ENCODE measurements at places on chromosomes 6 and 20.
A peak's percentile ranks its signal among the peaks of the same experiment; 100 is the strongest.

DNA sequence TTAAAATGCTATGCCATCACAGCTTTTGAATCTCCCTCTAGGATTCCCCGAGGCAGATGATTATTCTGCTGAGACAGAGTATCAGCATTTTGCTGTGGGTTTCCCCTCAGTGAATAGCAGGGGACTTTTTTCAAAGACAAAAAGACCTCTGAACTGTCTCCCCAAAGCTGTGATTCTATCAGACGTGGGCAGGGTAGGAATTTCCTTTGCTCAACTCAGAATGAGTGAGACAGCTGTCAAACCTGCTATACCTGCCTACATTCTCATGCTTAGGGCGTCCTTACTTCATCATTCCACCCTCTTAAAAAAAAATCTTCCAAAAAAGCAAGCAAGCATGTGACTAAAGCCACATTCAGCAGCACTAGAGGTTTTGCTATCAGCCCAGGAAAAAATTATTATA is 147.6 kb upstream of the FAM83B start:
- H3K4me1 ChIP-seq: no peaks in the 10 kb centered on the region
- no peak overlapping the region for H3K27ac ChIP-seq
- no peaks in the 10 kb centered on the region for H3K36me3 ChIP-seq

GRCh38 chr20:16517946-16518783 is 55.1 kb downstream of the KIF16B start:
- peak; percentile 14 for DNase-seq
- no peak overlapping the region for H3K4me3 ChIP-seq
- H3K27ac ChIP-seq: no peak overlapping the region
- no peaks in the 10 kb centered on the region for H3K36me3 ChIP-seq
- H3K4me1 ChIP-seq: no peaks in the 10 kb centered on the region

DNA sequence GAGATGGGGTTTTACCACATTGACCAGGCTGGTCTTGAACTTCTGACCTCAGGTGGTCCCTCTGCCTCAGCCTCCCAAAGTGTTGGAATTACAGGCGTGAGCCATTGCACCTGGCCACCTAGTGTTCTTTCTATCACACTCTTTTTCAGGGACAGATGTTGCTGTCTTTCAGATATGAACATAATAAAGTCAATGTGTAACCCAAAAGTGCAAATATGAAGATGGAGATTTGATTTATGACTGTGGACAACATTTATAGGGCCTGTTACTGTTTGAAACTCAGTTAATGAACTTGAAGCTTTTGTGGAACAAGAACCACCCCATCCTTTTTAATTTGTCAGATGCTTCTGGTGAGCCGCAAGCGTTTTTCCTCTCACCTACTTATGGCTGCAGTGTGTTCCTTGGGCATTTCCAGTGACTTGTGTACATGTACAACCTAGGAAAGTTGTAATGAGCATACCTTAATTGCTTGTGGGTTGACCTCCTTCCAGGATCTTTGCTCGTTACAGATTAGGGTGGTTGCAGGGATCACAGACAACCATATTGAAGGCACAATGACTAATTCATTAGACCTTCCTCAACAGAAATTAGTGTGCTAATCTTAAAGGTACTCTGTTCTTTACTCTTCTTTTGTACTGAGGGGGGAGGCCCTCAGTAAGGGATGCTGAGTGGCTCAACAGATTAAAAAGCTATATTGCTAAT is 6.8 kb downstream of the TBPL1 start:
- peaks cover 4% of the 10 kb centered on the region for H3K4me1 ChIP-seq
- DNase-seq: no peak
- no peak overlapping the region for H3K27ac ChIP-seq
- no peaks in the 10 kb centered on the region for H3K36me3 ChIP-seq

DNA sequence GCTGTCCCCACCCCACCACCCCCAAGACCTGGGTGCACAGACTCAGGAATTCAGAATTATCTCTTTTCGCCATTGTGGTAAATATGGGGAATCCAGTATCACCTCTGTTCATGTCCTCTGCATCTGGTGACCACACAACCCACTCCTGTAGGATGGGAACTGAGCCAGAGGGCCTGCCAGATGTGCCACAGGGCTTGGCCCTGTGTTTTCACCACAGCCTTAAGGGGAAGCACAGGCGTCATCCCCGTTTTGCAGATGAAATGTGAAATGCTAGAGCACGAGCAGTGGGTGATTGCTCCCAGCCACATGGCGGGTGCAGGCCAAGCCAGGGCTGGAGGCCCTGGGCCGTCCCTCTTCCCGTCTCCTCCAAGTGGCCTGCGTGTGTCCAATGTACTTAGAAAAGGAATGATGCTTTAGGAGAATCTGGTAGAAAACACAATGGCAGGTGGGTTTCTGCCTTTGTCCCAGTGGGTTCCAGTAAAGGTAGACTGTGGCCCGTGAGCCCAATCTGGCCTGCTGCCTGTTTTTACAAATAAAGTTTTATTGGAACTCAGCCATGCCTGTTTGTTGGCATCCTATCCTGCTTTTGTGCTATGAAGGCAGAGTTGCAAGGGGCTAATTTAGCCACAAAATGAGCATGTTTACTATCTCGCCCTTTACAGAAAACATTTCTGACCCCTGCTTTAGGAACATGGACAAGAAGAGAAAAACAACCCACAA is 309.2 kb downstream of the CDH4 start:
- DNase-seq: no peak
- no peak overlapping the region for H3K4me3 ChIP-seq
- peaks cover 2% of the 10 kb centered on the region for H3K4me1 ChIP-seq
